ENCODE measurements at places on chromosomes 7 and 10. TPM values are rescaled to one million over a fixed set of nuclear protein-coding genes. Genes with fewer than 3 reads are reported as not detected.

The PNLIPRP2 gene
- 1.0 TPM for total RNA-seq

The SAMD9L gene
- 23.9 TPM for total RNA-seq

The IRF5 gene
- 34.1 TPM for total RNA-seq

DNA sequence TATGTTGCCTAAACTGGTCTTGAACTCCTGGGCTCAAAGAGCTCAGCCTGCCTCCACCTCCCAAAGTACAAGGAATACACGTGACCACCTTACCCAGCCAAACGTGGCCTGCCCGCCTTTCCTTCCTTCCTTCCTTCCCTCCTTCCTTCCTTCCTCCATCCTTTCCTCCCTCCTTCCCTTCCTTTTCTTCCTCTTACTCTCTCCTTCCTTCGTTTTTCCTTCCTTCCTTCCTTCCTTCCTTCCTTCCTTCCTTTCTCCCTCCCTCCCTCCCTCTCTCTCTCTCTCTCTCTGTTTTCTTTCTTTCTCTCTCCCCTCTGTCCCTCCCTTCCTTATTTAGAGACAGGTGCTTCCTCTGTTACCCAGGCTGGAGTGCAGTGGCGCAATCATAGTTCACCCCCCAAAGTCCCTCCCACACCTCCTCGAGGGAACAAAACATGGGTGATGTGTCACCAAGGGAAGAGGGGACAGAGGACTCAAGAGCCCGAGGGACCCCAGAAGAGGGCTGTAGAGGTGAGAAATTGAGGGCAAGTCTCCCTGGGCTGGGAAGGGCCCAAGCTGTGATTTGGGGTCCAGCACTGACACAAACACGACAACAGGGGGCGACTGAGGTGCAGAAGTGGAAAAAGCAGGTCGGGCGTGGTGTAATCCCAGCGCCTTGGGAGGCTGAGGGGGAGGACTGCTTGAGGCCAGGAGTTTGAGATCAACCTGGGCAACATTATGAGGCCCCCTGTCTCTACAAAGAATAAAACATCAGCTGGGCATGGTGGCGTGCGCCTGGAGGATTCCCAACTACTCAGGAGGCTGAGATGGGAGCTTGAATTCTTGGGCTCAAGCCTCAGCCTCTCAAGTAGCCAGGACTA lies 28.1 kb downstream of the EPHB4 start:
- H3K4me1 ChIP-seq, result peaks cover 28% of the 10 kb centered on the region
- no peaks in the 10 kb centered on the region for H3K27me3 ChIP-seq
- no peak overlapping the region for H3K4me3 ChIP-seq
- H3K27ac ChIP-seq, result no peak overlapping the region
- peak; percentile 70 for DNase-seq

GRCh38 chr10:107442035-107442505 lies 277.6 kb upstream of the SORCS1 start:
- H3K27ac ChIP-seq, result no peak overlapping the region
- H3K27me3 ChIP-seq, result no peaks in the 10 kb centered on the region
- no peaks in the 10 kb centered on the region for H3K4me1 ChIP-seq
- H3K4me3 ChIP-seq, result no peak overlapping the region
- DNase-seq, result no peak

GRCh38 chr10:35700487-35700882 lies 58.4 kb upstream of the FZD8 start:
- no peak for DNase-seq
- H3K36me3 ChIP-seq, result no peaks in the 10 kb centered on the region
- peaks cover 3% of the 10 kb centered on the region for H3K4me1 ChIP-seq
- no peak overlapping the region for H3K27ac ChIP-seq
- H3K4me3 ChIP-seq, result no peak overlapping the region

The CCDC172 gene
- total RNA-seq, result not detected

DNA sequence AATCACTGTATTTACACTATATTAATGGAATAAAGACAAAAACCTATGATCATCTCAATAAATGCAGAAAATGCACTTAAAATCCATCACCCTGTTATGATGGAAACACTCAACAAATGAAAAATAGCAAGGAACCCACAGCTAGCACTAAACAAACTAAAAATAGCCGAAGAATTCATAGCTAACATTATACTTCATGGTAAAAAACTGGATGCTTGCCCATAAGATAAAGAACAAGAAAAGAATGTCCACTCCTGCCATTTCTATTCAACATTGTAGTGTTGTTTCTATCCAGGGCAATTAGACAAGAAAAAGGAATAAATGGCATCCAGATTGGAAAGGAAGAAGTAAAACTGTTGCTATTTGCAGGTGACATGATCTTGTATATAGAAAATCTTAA lies 142.1 kb downstream of the STK31 start:
- no peaks in the 10 kb centered on the region for H3K4me1 ChIP-seq
- no peaks in the 10 kb centered on the region for H3K36me3 ChIP-seq
- no peak overlapping the region for H3K27ac ChIP-seq

DNA sequence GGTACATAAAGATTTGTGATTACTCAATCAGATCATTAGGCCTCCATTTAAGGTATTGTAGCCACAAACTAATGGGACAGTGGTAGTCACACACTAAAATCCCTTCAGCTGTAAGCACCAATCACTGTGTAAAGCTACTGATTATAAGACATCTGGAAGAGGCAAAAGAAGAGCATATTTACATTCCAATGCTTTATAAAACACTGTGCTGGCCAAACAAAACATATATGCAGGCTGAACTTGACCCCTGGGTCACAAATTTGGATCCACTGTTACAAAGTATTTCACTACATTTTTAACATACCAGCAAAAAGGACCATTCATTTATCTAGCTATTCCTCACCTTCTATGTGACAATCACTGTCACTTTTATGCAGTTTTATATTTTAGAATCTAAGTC lies 41.4 kb upstream of the ANLN start:
- H3K36me3 ChIP-seq, result no peaks in the 10 kb centered on the region
- H3K27me3 ChIP-seq, result no peaks in the 10 kb centered on the region
- no peak overlapping the region for H3K4me3 ChIP-seq

The SEMA3A gene
- total RNA-seq, result 21.4 TPM

DNA sequence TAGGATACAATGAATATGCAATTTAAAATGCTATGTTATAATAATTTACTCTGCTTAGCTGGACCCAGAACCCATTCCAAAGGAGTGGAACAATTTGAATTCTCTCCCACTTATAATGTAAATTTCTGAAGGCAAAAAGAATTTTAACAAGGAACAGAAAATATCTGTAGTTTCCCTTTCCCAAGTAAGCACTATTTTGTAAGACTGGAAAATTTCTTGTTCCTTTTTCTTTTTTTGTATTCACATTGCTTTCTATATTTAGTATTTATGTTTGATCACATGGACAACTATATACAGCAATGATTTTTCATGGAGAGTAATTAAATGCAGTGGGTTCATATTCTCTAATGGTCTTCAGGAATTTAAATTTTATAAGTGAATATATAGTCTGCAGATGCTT lies 127.4 kb downstream of the GPR85 start:
- no peak for DNase-seq
- H3K36me3 ChIP-seq, result no peaks in the 10 kb centered on the region

DNA sequence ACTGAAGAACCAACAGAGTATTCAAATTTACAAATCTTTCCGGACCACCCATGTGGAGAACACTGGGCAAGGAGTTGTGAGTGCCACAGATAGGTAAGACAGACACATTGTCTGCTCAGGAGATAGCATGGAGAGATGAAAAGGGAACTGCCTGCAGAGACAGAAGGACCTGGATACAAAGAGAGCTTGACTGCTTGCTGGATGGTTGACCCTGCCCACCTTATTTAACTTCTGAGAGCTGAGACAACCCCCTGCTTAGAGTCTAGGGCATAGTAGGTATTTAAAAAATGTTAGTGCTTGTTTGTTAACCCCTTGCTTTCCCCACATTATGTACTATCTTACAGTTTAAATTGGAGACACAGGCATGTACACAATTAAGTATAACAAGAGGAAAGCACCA lies 314.1 kb downstream of the THSD7A start:
- H3K27me3 ChIP-seq, result no peaks in the 10 kb centered on the region
- H3K4me3 ChIP-seq, result no peak overlapping the region
- no peak for DNase-seq
- no peaks in the 10 kb centered on the region for H3K36me3 ChIP-seq
- no peaks in the 10 kb centered on the region for H3K4me1 ChIP-seq

DNA sequence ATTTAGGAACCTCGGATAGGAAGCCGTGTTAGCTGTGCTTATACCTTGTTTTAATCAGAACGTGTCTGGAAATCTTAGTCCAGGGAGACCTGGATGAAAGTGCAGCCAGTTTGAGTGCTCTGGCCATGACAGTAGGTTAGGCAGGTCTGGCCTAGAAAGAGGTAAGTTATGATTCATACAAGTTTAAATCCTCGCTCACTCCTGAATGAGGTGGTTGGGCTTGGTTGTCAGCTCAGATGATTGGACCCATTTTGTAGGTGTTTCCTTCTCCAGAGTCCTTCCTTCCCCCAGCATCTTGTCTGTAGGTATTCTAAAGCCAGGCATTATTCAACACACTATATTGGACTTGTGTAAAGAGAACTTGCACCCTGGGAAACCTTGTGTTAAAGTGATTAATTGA lies 561.9 kb upstream of the GALNT17 start:
- H3K4me1 ChIP-seq, result peaks cover 11% of the 10 kb centered on the region
- no peak overlapping the region for H3K27ac ChIP-seq

- H3K4me3 ChIP-seq, result no peak overlapping the region
- no peak for DNase-seq
- peak overlapping the region; percentile 51 for H3K27ac ChIP-seq
- no peaks in the 10 kb centered on the region for H3K4me1 ChIP-seq
- H3K27me3 ChIP-seq, result no peaks in the 10 kb centered on the region
- no peaks in the 10 kb centered on the region for H3K36me3 ChIP-seq
Measured at GRCh38 chr7:8125680-8126444, 136.1 kb downstream of the ICA1 start.

GRCh38 chr10:44984671-44985101 lies 6.1 kb upstream of the DEPP1 start:
- peak overlapping the region; percentile 53 for H3K27ac ChIP-seq
- H3K36me3 ChIP-seq, result no peaks in the 10 kb centered on the region
- peaks cover 5% of the 10 kb centered on the region for H3K4me1 ChIP-seq

The OPALIN gene
- total RNA-seq, result not detected

GRCh38 chr10:48556065-48556464 lies 48.8 kb downstream of the ARHGAP22 start:
- H3K27me3 ChIP-seq, result no peaks in the 10 kb centered on the region
- no peaks in the 10 kb centered on the region for H3K36me3 ChIP-seq
- no peak overlapping the region for H3K4me3 ChIP-seq

- H3K4me3 ChIP-seq, result no peak overlapping the region
- H3K4me1 ChIP-seq, result peaks cover 45% of the 10 kb centered on the region
- H3K27me3 ChIP-seq, result no peaks in the 10 kb centered on the region
- peak; percentile 57 for DNase-seq
Measured at GRCh38 chr7:143390773-143391317, 9.7 kb downstream of the ZYX start.

The CPA1 gene
- total RNA-seq, result 12.5 TPM

DNA sequence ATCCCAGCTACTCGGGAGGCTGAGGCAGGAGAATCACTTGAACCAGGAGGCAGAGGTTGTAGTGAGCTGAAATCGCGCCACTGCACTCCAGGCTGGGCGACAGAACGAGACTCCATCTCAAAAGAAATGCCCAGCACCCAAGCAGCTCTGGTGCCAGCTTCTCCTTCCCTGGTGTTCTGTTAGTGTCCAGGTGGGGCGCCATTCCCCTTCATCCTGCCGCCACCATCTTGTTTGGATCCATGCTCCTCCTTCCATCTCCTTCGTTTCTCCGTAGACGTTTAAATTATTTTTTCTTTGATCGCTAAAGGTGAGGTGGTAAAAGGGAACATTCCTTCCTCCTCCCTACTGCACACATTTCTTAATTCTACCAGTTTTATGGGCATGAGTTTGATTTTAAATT lies 30.3 kb downstream of the PROSER2 start:
- DNase-seq, result no peak
- H3K27me3 ChIP-seq, result no peaks in the 10 kb centered on the region

GRCh38 chr10:115402699-115403098 lies 309.5 kb downstream of the ATRNL1 start:
- no peak overlapping the region for H3K27ac ChIP-seq
- no peaks in the 10 kb centered on the region for H3K4me1 ChIP-seq
- H3K27me3 ChIP-seq, result no peaks in the 10 kb centered on the region
- no peaks in the 10 kb centered on the region for H3K36me3 ChIP-seq

The CHAT gene
- total RNA-seq, result not detected

DNA sequence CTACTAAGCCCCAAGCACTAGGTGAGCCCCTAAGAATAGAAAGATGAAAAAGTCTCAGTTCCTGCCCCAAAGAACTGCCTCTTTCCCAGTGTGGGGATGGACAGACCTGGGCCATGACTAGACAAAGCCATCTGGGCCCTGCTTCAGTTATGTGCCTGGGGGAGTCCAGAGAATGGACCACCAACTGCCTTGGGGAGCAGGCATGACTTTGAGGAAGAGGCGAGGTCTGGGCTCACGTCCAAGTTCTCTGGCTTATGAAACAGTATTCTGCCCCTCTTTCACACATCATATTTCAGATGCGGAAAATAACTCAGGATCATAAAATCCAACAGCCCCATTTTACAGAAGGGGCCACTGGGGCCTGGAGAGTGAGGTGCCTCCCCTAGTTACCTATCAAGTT lies 80.3 kb downstream of the PLXNA4 start:
- H3K36me3 ChIP-seq, result no peaks in the 10 kb centered on the region
- H3K4me1 ChIP-seq, result peaks cover 5% of the 10 kb centered on the region
- H3K4me3 ChIP-seq, result no peak overlapping the region
- DNase-seq, result no peak
- no peak overlapping the region for H3K27ac ChIP-seq

The PROSER2 gene
- 23.9 TPM for total RNA-seq

DNA sequence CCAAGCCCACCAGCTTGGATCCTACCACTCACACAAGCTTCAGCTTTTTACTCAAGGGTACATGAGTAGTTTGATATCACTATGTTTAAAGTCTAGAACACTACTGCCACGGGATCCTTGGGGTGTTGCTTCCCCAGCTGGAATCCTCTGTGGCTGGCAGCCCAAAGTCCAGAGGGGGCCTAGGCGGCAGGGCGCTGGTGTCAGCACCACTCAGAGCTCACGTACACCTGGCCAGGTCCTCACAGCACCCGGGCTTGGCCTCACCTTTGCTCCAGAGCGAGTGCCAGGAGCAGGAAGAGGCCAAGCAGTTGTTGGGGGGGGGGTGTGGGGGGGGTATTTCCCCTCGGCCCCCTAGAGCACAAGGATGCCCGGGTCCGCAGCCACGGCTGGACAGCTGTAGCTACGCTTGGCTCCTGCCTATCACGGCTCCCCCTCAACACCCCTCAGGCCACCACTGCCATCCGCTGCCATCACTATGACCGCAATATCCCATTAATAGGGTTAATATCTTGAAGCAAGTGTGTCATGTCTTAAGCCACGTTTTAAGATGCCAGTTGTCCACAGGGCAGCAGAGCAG lies 17.0 kb downstream of the ZDHHC6 start:
- H3K4me1 ChIP-seq, result no peaks in the 10 kb centered on the region
- no peak overlapping the region for H3K27ac ChIP-seq

The MMD2 gene
- not detected for total RNA-seq

The ECHDC3 gene
- 24.9 TPM for total RNA-seq

The LIPK gene
- total RNA-seq, result not detected

DNA sequence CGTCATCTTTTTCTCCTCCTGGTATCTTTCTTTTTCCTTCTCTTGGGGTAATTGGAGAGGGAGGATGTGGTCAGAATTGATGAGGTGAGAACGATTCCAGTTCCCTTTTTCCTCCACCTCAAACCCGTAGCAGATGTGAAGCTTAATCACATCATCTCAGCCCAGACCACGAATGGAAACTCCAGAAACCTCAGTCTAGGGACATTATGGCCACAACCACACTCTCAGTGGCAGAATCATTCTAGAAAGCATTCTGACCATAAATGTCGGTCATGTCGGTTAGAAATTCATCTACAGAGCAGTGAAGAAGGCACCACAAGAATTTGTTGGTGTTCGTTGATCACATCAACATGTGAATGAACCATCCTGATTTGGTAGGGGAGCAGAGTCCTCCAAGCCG lies 78.7 kb downstream of the GATA3 start:
- H3K27ac ChIP-seq, result no peak overlapping the region
- no peaks in the 10 kb centered on the region for H3K27me3 ChIP-seq
- no peaks in the 10 kb centered on the region for H3K4me1 ChIP-seq
- no peak for DNase-seq
- H3K4me3 ChIP-seq, result no peak overlapping the region
- H3K36me3 ChIP-seq, result no peaks in the 10 kb centered on the region

All from lung (tissue), 17 donors.